ENCODE measurements at places on chromosomes 1 and 21.

- DNase-seq: no peak
Observed at GRCh38 chr1:84972377-84972987, 24.4 kb downstream of the MCOLN2 start.

DNA sequence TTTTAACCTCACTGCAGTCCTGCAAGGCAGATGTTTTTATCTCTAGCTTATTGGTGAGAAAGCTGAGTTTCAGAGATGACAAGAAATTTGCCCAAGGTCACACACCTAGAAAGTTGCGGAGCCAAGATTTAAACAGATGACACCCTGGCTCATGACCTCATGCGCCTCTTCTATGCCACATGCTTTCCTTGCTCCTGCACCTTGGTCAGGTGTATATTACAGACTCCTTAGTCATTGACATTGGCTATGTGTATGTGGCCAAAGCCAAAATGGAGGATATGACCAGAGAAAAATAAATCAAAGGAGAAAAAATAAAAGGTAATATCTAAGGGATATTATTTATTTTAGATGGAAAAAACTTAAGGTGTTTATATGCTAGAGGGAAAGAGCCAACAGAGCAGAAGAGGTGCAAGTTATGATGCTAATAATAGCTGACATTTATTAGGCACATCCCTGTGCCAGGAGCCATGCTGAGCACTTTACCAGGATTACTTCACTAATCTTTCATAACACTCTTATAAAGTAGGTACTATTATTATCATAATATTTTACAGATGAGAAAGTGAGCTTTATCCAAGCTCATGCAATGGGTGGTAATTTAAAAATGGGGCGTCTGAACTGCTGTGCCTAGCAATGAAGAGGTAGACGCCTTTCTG lies 13.8 kb upstream of the MYOC start:
- no peak for DNase-seq

GRCh38 chr1:9539829-9540550 lies 725 bp downstream of the SLC25A33 start:
- peak; percentile 60 for DNase-seq

DNA sequence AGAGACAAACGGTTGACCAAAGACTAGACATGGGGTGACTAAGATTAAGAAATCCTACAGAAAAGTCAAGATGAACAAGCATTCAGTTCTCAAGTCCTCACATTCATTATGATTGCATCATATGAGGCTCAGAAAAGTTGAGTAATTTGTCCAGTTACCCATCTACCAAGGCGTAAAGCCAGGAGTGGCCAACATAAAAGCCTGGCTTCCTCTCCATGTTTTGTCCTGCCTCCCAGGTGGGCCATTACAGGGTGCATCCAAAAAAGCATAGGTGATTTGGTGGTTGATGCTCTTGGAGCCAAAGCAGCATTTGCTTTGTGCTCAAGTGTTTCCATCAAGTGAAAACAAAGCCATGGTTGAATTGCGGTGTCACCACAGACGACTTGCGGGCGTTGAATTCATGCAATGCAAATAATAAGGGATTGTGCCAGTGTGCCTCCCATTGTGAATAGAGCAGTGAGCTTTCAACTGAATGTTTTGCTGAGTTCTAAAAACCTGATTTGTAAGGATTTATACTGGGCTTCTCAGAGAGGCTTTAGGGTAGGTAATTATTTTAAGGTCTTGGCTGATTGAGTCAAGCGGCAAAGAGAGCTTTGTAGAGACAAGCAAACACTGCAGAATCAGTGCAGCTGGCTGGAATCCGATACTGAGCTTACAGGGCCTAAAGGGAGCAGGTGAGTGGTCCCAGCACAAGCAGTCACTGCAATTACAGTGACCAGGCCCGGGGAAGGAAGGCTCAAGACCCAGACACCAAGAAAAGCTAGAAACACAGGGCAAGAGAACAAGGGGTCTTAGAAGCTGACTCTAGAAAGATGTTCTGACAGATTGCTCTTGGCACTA lies 54.1 kb downstream of the KCNJ15 start:
- DNase-seq: peak; percentile 86

DNA sequence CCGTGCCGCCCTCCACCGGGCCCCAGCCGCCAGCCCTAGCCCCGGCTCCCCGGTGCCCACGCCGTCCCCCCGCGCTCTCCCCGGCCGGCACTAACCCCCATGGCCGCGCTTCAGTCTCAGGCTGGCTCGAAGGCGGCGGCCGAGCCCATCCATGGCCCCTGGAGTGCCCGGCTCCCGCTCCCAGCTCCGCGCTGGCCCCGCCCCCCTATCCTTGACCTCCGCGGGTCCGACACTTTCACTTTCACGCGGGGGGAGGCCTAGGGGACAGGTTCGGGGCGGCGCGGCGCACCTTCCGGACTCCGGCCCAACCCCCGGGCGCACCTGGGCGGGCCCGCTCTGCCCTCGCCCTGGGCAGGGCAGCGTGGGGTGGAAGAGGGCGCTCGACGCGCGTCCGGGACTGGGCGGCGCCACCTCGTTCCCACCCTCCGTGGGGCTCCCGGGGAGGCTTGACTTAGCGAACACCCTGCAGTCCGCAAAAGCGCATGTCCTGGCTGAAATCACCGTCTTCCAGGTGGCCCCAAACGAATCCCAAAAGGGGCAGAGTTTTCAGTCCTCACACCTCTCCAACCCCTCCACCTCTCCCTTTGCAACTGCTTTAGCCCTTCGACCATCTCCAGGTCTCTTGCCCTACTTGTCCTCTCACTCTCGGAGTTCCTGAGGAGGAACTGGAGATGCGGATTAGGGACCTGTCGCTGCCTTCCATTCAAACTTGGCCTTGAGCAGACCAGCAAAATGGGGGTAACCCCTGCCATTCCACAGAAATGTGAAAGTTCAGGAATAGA lies 3.9 kb upstream of the DENND2D start:
- peak; percentile 42 for DNase-seq

DNA sequence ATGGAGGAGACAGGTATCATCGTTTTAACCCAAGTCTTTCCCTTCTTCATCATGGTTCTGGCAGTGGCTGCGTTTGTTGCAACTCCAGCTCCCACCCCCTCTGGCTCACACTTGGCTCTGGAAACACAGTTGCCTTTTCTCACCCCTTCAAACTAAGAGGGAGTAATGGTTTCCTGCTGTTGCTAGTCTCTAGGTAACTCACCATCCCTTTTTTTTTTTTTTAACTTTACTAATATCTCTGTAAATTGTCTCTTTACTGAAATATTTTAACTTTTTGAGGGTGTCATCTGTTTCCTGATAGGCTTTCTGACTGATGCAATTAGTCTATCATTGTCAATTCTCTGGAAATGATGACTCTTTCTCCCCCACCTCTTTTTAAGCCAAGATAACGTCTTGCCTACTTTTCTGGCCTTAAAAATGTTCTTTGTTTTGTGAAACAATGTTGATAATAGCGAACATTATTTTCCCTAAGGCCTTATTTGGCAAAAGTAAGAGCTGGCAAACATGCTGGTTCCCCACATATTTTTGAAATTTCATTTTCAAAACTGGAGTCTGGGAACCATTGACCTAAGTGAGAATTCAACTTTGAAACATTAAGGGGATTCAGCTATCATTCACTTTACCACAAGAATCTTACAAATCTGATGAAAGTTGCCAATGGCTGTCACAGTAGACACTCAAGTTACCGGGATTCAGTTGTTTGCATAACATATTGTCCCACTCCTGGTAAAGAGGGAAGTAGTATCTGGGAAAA lies 85.3 kb downstream of the LEPR start:
- DNase-seq: no peak

DNA sequence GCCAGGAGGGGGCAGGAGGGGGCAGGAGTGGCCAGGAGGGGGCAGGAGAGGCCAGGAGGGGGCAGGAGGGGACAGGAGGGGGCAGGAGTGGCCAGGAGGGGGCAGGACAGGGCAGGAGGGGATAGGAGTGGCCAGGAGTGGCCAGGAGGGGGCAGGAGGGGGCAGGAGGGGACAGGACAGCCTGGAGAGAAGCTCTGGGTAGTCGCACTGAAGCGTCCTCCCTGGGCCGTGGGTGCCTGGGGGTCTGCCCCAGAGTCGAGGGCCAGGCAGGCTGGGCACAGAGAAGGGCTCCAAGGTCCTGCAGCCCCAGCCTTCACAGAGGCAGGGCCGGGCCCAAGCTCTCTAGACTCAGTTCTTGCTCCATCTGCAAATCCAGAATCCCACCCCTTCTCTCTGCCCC lies 22.9 kb downstream of the MEGF6 start:
- no peak for DNase-seq

DNA sequence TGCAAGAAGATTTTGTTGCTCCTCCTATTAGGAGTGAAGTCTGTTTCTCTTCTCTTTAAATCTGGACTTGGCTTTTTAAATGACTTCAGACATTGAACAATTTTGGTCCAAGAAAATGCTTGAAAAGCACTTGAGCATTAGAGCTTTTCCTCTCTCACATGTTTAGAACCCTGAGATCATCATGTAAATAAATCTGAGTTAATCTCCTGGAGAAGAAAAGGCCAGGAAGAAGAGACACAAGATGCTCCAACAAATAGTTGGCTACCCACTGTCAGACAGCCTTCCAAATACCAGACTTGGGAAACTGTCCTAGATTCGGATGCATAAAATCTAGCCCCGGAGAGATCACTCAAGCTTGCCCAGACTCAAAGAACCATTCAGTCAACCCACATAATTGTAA lies 1353.1 kb upstream of the ADGRL4 start:
- no peak for DNase-seq

GRCh38 chr1:177729646-177730045 lies 240.2 kb downstream of the SEC16B start:
- DNase-seq: no peak

GRCh38 chr1:203871114-203871880 lies 9.9 kb downstream of the SNRPE start:
- peak; percentile 62 for DNase-seq

DNA sequence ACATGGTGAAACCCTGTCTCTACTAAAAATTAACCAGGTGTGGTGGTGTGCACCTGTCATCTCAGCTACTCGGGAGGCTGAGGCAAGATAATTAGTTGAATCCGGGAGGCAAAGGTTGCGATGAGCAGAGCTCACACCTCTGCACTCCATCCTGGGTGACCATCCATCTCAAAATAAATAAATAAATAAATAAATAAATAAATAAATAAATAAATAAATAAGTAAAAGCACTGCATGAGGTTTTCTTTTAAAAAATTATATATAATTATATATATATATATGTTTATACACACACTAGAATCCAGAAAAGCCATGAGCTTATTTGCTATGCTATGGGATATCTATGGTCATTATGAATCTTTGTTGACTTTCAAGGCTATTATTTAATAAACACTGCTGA lies 2.4 kb downstream of the AMPD1 start:
- DNase-seq: no peak

- DNase-seq: no peak
Observed at GRCh38 chr1:224525411-224526040, 90.6 kb upstream of the CNIH3 start.

DNA sequence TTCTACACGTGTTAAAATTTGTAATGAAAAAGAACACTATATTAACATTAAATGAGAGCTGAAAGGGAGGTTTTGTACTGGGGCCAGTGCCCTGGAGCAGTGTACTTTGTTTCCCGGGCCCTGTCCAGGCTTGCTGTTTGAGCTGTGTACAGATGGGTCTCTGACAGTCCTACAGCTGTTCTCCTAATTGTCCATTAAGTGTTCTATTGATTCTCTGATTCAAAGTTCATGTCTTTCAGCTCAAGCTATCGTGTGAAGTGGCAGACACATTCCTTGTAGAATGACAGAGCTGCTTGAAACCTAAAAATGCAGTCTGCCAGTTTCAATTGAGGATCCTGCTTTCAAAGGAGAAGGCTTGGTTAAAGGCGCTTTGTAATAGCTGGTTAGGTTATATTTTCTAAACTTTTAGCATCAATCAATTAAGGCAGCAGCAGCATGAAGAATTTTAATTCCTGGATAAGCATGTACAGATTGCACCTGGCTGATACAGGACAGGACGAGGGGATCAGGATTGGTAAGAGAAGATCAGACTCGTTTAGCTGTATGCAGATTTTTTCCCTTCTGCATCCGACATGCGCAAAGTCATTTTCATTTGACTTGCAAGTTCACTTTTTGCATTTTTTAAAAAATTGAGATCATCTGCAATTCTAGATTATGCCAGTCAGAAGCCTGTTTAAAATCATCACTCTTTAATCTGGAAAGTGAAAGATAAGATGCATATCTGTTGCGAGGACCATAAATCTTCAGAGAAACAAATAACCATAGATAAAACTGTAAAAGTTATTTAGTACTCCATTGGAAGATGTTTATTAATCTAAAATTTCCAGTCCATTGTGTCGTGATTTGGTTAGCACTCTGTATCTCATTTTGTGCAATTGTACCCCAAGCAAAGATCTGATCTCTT lies 98.5 kb downstream of the ATG4C start:
- peak; percentile 94 for DNase-seq

- no peak for DNase-seq
Observed at GRCh38 chr1:65020774-65021173, 54.4 kb upstream of the JAK1 start.

GRCh38 chr1:85378534-85378933 lies 86.4 kb downstream of the DDAH1 start:
- no peak for DNase-seq

GRCh38 chr1:52240592-52241210 lies 98.8 kb downstream of the ZFYVE9 start:
- peak; percentile 5 for DNase-seq

DNA sequence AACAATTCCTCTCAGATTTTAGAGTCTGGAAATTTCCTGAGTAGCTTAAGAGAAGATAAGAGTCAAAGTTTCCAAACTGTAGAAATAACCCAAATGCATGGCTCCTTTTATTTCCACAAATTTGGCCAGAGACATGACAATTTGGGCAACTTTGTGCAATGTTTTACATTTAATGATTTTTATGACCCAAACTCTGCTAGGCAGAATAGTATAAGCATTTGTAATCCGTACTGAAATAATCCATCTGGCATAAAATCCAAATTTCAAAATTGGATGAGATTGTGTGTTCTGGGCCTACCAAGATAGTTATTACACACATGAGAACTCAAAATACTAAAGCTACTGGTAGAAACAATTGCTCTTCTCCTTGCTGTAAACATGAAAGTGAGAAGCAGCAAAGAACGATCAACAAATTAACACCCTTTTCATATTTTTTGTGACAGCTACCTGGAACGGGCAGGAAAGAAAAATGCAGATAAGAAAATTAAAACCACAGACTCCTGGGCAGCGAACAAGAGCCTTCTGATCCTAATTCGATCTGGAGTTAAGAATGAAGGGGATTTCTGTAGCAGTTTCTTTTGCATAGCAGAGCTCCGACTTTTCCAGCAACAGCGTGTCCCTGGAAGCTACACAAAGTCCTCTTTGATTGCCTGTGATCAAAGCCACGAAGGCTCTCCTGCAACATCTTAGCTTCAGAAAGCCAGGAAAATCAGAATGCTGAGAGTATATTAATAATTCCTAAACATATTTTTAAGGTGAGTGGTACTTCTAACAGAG lies 191.2 kb downstream of the GRIK1 start:
- DNase-seq: no peak
